PC-3 (cell line): ENCODE measurements at places on chromosomes 5 and 9.

- DNase-seq: peak; percentile 49
Observed at GRCh38 chr5:125142458-125142857, 396.0 kb upstream of the ZNF608 start.

DNA sequence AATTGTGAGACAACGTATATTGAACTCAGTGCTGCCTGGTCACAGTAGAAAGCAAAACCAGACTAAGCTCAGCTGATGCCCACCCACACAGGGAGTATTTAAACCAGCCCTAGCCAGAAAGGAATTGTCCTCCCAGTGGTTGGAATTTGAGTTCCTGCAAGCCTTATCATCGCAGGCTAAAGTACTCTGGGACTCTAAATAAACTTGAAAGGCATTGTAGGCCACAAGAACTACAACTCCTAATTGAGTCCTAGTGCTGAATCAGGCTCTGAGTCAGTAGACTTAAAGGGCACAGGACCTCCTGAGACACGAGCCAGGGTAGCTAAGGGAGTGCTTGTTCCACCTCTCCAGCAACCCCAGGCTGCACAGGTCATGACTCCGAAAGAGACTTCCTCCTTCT is 171.4 kb downstream of the MCTP1 start:
- DNase-seq: peak; percentile 9

- DNase-seq: no peak
Observed at GRCh38 chr9:37221489-37222106, 101.2 kb downstream of the ZCCHC7 start.

DNA sequence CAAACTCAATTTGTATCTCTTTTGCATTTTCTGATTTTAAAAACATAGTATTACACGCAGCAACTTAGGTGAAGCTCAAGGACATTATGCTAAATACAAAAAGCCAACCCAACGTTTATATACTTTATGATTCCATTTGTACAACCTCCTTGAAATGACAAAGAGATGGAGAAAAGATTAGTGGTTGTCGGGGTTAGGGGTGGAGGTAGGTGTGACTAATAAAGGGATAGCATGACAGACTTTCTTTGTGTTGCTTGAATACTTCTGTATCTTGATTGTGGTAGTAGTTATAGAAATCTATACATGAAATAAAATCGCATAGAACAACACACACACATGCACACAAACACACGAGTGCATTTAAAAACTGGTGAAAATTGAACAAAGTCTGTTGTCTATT is 42.5 kb upstream of the EFNA5 start:
- DNase-seq: no peak

GRCh38 chr9:84300271-84300670 is 40.3 kb downstream of the SLC28A3 start:
- DNase-seq: no peak

- DNase-seq: no peak
Observed at GRCh38 chr9:111910428-111910827, 13.8 kb downstream of the UGCG start.

DNA sequence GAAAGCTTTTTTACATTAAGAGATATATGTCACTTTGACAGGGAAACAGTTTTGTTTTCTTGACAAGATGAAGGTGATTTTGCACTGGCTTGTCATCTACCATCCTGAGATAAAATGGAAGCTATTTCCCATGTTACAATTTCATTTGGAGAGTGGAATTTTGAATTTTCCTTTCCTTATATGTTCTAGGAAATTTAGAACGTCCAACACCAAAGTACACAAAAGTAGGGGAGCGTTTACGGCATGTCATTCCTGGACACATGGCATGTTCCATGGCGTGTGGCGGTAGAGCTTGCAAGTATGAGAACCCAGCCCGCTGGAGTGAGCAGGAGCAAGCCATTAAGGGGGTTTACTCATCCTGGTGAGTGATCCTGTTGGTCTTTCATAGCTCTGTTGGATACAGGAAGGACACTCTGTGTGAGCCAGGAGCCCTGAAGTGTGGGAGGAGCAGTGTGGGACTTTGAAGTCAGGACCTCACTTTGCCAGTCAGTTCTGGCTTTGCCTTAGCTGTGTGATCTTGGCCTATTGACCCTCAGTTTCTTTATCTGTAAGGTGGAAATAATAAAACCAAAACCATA is 887 bp downstream of the PTPDC1 start:
- DNase-seq: peak; percentile 20

DNA sequence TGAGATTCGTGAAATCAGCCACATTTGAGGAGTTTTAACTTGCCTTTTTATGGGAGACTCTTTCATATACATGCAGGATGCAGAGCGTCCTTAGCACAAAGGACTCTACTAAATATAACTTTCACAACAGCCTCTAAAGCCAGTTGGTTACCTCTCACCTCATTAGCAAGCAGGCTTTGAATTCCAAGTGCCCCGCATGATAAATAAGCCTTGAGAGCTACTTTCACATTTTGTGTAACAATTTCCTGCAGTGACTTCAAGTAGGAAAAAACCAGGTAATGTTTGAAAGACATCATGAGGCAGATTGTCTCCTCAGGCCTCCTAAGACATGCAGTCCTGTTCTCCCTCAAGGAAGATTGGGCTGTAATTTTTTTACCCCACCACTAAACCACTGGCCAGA is 50.5 kb downstream of the RALGPS1 start:
- DNase-seq: peak; percentile 22

DNA sequence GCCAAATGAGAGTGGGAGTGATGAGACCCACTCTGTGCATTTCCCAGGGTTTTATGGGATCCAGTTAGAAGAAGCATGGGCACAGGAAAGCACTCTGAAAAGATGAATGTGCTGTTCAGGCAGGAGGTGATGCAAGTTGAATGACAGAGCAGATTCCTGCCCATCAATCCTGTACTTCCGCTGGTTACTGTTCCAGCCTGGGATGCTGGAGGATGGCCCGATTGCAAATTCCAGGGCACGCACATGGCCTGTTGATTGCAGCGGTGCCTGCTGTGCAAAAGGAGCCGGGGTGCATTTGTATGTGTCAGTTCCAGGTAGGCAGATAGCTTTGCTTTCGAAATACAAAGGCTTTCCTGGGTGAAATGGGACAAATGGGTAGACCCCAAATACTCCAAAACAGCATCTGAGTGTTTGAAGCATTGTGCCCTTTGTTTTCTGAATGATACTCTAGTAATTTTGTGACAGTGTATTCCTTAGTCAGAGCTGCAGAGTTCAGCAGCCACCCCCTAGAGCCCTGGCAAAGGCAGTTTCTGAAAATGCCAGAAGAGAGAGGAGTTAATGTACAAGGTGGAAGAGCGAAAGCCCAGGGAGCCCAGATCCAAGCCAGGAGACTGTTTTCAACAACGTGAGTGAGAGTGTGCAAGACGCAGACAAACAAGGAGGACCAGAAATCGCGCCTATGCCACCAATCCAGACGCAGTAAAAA is 454.2 kb upstream of the CLINT1 start:
- no peak for DNase-seq
